ENCODE measurements at places on chromosomes 5 and 9.

GRCh38 chr5:74772359-74772758 is 5.3 kb downstream of the NSA2 start:
- no peak for DNase-seq

DNA sequence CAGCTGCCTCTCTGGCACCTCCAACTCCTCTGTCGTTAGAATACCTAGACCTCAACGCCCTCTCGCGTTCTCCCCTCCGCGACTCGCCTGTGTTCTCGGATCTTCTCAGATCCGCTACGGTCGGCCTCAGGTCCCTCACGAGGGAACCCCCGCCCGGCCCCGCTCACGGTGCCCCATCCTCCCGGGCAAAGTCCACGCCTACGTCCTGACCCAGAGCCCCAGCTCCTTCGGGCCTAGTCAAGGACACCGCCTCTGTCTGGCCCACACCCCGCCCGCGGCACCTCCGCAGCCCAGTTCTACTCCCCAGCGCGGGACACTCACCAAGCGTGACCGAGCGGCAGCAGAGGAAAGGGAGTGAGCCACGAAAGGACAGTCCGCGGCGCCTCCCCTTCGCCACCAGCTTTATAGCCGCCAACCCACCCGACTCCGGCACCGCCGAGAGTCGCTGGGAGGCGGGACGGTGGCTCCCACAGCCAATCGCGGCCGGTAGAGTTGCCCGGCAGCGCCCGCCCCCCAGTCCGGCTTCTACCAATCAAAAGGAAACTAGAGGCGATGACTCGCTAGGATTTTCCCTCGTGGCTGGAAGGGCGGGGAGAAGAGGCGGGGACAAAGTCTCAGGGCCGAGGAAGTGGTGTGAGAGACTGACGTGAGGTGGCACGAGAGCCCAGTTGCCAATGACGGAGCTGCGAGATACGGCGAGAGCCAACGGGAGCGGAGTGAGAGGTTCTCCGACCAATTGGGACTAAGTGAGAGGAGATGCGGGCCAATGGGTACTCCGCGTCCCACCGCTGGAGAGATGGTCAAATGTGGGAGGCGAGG is at the start of gene HMGCS1:
TSS of gene HMGCS1 (minus strand) at position 378 of the 819 bp plus-strand sequence. CDS start 14,447 bp downstream, outside the sequence.
- DNase-seq, result peak; percentile 98

DNA sequence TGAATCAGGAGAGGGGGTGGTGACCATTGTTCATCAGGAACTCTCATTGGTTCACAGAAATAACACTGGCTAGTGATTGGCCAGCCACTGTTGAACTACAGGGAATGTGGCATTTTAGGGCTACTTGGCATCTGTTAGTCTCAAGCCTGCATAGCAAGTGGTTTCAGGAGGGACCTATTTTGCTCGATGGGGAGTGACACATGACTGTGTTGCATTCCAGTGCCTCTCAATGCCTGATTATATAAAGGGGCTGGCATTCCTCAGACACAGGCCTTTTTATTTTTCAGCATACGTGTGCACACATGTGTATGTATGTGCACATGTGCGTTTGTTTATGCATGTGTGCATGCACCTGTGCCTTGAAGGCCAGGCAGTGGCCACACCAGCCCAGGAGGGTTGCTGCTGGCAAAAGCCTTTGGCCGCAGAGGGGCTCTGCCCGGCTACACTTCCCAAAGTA is 23.2 kb downstream of the FGD3 start:
- no peak for DNase-seq

- no peak for DNase-seq
Observed at GRCh38 chr5:153147891-153148623, 342.4 kb upstream of the GRIA1 start.

DNA sequence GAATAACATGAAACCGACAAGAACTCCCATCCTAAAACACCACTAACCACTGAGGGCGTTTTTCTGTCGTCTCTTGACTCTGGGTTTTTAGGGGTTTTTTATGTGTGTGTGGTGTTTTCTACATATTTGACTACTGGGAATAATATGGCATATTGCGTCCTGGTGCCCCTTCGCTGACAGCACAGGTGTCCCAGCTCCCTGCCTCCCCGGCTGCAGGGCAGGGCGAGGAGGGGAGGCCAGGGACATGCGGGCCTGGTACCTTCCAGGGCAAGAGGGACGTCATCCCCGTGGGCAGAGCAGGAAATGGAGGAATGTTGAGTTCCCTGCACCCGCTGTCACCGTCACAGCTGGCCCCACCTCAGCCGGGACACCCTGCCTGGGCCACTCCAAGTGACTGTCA is 34.8 kb downstream of the VAV2 start:
- DNase-seq, result no peak

DNA sequence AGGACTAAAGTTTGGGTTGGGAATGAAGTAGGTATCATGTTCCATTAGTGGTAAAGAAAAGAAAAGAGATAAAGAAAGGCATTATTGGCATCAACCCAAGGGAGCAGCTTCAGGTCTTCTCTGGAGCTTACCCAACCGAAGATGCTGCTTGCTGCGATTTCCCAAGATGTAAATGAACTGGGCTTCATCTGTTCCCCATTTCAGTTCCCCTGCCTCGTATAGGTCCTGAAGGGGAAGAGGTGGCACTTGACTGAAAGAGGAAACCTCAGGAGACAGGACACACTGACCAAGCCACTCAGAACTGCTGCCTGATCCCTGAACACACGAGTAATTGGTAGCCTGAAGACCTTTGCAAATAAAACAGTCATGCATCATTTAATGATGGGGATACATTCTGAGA is 24.6 kb downstream of the ANXA6 start:
- no peak for DNase-seq

- no peak for DNase-seq
Observed at GRCh38 chr9:113677569-113677968, 198.5 kb upstream of the ZNF618 start.

GRCh38 chr9:129835128-129835859 is at the start of the genes C9orf78 and USP20:
Gene C9orf78, minus strand, starts transcription at chr9:129835275. Its CDS starts 54 bp downstream, at chr9:129835221.
Gene USP20, plus strand, starts transcription at chr9:129835458. Its CDS starts 17,098 bp downstream, at chr9:129852556.
- DNase-seq, result peak; percentile 95

- no peak for DNase-seq
Observed at GRCh38 chr9:129964901-129965734, 77.9 kb downstream of the FNBP1 start.

DNA sequence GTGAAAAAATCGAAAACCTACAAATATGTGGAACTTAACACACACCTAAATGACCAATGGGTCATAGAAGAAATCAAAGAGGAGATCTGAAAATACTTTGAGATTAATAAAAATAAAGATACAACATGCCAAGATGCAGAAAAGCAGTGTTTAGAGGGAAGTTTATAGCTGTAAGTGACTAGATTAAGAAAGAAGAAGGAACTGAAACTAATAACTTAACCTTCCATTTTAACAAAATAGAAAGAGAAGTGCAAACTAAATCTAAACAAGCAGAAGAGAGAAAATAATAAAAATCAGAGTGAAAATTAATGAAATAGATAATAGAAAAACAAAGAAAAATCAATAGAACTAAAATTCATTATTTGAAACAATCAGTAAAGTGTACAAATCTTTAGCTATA is 103.0 kb upstream of the MAMDC2 start:
- DNase-seq, result no peak

DNA sequence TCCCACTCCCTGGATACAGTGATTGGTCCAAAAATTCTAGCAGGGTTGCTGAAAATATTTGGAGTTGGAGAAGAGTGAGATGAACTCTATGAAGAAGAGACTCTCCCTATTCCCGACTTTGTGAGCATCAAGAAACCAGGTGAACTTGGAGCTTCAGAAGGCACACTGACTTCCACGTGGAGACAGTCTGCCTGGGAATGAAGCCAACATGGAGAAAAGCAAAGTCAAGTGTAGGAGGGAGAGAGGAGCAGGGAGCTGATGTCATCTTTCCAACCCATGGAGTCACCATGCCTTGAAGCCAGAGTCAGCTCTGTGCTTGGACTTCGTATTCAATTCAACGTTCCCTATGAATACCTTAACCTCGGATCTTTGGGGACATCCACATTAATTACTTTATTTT is 125.1 kb downstream of the NPR3 start:
- DNase-seq, result no peak

DNA sequence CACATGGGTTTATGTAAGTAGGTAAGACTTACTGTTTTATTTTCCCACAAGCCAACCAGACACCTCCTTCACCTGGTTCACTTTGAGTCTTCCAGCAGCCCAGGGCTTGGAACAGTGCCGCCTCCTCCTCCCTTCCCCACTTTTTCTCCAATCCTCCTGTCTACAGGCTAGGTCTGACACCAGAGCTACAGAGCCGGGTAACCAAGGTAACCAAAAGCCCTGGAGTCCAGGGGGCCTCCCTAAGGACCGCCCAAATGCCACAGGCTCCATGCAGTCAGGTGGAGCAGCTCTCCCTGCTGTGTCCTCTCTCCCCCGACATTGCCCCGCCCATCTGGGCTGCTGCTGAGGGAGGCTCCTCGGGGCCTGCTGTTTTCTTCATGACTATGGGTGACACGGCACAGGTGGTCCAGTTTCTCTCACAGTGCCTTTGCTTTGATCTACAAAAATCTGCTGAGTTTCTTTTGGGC is 138.0 kb upstream of the EFNA5 start:
- DNase-seq, result no peak

DNA sequence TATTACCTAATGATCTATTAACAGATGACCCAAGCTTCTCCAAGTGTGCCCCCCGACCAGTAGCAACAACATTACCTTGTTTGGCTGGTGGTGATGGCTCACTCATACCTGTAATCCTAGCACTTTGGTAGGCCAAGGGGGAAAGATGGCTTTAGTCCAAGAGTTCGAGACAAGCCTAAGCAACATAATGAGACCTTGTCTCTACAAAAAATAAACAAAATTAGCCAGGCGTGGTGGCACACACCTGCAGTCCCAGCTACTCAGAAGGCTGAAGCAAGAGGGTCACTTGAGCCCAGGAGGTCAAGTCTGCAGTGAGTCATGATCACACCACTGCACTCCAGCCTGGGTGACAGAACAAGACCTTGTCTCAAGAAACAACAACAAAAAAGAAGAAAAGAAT is 62.9 kb downstream of the GCNT1 start:
- no peak for DNase-seq

DNA sequence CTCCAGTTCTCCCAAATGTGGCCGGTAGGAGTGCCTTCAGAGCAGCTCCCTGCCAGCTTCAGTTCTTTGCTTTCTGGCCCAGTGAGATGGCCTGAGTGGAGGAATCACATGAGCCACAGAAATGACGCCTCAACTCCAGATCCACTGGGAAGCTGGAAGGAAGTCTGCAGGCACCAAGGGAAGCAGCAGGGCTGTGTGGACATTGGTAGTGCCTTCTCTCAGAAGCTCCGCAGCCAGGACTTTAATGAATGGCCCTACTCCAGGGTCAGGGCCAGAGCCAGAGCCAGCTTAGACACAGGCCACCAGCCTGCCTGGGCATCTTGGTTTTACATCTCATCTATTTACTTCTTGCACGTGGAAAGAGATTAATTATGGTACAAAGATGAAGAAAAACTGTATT is 12.0 kb upstream of the PSMB7 start:
- no peak for DNase-seq
